ENCODE measurements at places on chromosomes 7 and 10.

DNA sequence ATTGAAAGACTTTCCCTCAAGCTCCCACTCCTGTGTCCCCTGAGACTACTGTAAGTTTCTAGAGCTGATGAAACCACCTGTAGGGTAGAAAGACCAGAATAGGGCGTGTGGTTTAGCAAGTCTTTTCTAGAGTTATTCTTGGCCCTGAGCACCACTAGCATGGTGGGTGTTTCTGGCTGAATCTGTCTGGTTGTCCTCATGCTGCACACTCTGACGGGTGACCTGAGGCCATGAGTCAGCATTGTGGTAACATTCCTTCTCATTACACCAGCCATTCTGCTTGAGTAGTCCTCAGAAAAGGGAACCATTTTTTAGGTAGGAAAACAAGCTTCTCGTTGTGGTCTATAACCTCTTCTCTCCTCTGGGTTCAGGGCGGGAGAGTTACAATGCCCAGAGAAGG lies 250.3 kb downstream of the SNX13 start:
- H3K4me1 ChIP-seq = no peaks in the 10 kb centered on the region
- DNase-seq = no peak
- H3K27me3 ChIP-seq = no peaks in the 10 kb centered on the region
- no peaks in the 10 kb centered on the region for H3K36me3 ChIP-seq
- no peak overlapping the region for H3K27ac ChIP-seq

DNA sequence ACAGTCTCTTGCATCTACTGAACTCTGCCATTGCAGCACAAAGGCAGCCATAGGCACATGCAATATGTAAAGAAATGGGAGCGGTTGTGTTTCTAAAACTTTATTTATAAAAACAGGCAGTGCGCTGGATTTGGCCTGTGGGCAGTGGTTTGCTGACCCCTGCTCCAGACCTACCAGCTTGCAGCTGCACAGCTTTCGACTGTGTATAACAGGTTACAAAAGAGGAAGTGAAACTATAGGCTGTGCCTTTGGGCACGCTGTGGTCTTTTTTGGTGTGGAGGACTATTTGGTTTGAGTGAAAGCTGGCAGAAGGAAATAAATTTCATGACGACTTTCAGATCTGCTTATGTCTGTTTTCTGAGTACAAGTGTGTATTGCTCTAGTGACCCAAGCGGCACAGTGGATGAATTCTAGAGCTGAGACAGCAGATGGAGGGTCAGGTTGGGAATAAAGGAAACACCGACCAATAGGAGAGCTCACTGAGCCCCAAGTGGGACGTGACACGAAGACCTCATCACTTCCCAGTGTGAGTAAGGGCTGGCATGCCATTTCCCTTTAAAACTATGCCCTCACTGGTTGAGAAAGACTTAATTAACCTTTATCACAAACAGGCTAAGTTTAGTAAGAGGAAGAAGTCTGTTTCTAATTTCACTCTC lies 152.7 kb downstream of the ANK3 start:
- H3K27ac ChIP-seq = peak overlapping the region; percentile 77
- peaks cover 4% of the 10 kb centered on the region for H3K27me3 ChIP-seq
- peak overlapping the region; percentile 59 for H3K4me3 ChIP-seq
- peak; percentile 21 for DNase-seq
- peaks cover 16% of the 10 kb centered on the region for H3K4me1 ChIP-seq

GRCh38 chr7:99784007-99784406 lies at the start of gene CYP3A4:
TSS of gene CYP3A4 (minus strand) at chr7:99784184. CDS start at chr7:99784081, 103 bp downstream.
- H3K27ac ChIP-seq = no peak within 1 kb of the TSS
- peaks cover 20% of the 10 kb centered on the region for H3K4me1 ChIP-seq
- H3K36me3 ChIP-seq = peaks cover 2% of the 10 kb centered on the region
- peaks cover 28% of the 10 kb centered on the region for H3K27me3 ChIP-seq
- H3K4me3 ChIP-seq = no peak within 1 kb of the TSS

- no peak for DNase-seq
- no peaks in the 10 kb centered on the region for H3K36me3 ChIP-seq
- no peak overlapping the region for H3K4me3 ChIP-seq
These were observed 561.7 kb downstream of the SDK1 start for GRCh38 chr7:3862774-3863173.

- peak within 1 kb of the TSS; percentile 95 for H3K27ac ChIP-seq
- no peaks in the 10 kb centered on the region for H3K27me3 ChIP-seq
- DNase-seq = peak; percentile 96
- peak within 1 kb of the TSS; percentile 89 for H3K4me3 ChIP-seq
These were observed at the start of gene NRF1 for GRCh38 chr7:129611246-129612111. TSS of gene NRF1 (plus strand) at chr7:129611720. CDS start at chr7:129657352, 45,632 bp downstream.

DNA sequence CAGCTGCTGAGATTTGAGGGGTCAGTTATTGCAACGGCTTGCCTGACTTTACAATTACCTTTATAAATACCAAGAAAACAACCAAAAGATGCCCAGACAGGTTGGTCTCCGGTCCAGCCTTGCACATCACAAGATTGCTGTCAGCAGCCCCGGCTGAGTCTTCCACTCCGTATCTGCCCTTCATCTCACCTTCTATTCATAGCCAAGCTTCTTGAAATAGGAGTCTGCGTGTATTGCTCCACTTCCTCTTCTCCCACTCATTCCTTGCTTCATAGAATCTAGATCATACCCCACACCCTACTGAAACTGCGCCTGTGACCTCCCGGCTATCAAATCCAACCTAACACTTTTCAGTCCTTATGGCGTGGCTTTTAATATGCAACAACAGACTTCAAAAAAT lies 31.1 kb upstream of the USP6NL start:
- no peaks in the 10 kb centered on the region for H3K4me1 ChIP-seq
- no peak for DNase-seq
- no peak overlapping the region for H3K27ac ChIP-seq
- no peak overlapping the region for H3K4me3 ChIP-seq
- H3K27me3 ChIP-seq = peaks cover 5% of the 10 kb centered on the region

GRCh38 chr10:118986815-118987790 lies 42.4 kb upstream of the NANOS1 start:
- H3K27ac ChIP-seq = peak overlapping the region; percentile 59
- peaks cover 35% of the 10 kb centered on the region for H3K27me3 ChIP-seq
- H3K4me1 ChIP-seq = peaks cover 11% of the 10 kb centered on the region
- DNase-seq = peak; percentile 8
- H3K4me3 ChIP-seq = no peak overlapping the region
- H3K36me3 ChIP-seq = peaks cover 13% of the 10 kb centered on the region

- H3K27me3 ChIP-seq = no peaks in the 10 kb centered on the region
- no peak overlapping the region for H3K27ac ChIP-seq
- no peak overlapping the region for H3K4me3 ChIP-seq
- no peak for DNase-seq
- H3K36me3 ChIP-seq = no peaks in the 10 kb centered on the region
These were observed 153.2 kb downstream of the NRBF2 start for GRCh38 chr10:63286340-63286739.

- no peak overlapping the region for H3K4me3 ChIP-seq
- no peak overlapping the region for H3K27ac ChIP-seq
- H3K4me1 ChIP-seq = no peaks in the 10 kb centered on the region
- DNase-seq = no peak
- no peaks in the 10 kb centered on the region for H3K27me3 ChIP-seq
- no peaks in the 10 kb centered on the region for H3K36me3 ChIP-seq
These were observed 496.6 kb downstream of the AUTS2 start for GRCh38 chr7:70094831-70095230.

DNA sequence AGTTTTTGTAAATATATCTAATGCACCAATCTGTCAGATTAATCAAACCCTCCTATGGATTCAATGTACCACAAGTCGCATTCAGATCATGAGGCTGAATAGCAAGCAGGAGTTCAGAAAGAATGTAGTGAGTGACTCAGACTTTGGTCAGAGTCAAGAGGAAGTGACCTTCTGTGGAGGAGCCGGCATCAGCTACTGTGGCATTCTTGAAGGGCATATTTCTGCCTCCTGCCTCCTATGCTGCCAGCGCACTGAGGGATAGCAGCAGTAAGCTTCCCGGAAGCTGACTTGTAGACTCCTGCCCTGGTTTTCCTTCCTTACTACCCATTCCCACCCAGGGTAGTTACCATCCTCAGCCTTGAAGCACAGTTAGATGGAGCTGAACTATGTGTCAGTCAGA lies 867.5 kb downstream of the NRG3 start:
- no peak overlapping the region for H3K27ac ChIP-seq
- H3K4me1 ChIP-seq = no peaks in the 10 kb centered on the region
- no peak overlapping the region for H3K4me3 ChIP-seq
- H3K27me3 ChIP-seq = no peaks in the 10 kb centered on the region
- H3K36me3 ChIP-seq = no peaks in the 10 kb centered on the region
- DNase-seq = no peak

DNA sequence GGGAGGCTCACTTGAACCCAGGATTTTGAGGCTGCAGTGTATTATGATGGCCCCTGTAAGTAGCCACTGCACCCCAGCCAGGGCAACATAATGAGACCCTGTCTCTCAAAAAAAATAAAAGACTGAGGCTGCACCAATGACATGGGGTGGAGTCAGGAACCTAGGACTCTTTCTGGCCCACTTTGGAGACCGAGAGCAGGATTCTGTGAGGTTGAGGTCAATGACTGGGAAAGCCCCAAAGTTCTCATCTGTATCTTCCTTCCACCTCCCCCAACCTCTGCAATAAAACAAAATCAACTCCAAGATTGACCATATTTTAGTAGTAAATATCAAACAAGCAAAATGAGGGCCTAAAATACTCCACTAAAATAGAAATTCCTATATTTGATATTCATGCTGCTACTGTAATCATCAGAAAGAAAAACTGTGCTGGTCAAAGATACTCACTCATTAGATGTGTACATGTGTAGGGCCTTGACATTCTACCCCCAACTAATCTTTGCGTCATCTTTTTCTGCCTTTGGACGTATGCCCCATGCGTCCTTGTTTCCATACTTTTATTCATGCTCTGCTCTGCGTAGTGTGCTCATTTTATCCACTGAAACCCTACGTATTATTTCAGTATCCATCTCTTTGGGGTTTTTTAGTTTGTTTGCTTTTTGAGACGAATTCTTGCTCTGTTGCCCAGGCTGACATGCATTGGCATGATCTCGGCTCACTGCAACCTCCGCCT lies 23.8 kb downstream of the WBP1L start:
- no peak for DNase-seq
- H3K27me3 ChIP-seq = no peaks in the 10 kb centered on the region
- H3K4me1 ChIP-seq = peaks cover 47% of the 10 kb centered on the region
- no peak overlapping the region for H3K4me3 ChIP-seq

DNA sequence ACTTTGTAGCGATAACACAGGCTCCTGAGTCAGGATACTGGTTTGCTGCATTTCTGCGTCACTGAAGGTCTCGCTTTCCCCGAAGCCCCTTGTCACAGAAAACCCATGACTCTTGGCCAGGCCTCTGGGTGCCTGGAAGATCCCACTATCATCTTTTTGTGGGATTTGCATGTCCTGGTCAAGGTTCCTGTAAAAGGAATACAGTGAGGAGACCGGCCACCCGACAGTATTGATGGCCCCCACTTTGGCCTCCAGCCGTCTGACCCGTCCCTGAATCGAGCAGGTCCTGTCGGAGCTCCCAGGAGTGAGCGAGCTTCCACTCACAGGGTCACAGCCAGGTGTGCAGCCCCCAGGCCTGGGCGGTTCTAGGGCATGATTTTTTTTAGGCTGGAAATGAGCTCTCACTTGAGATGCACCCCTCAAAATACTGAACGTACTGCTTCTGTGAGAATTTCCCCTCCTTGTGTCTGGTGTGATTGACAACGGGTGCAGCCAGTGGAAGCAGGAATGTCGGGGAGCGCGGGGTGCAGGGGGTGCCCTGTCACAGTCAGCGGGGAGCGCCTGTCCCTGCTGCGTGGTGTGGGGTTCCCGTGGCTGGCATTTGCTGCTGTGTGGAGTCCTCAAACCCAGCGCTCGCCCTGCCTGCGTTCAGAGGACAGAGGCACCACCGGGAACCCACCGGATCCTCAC lies 75.8 kb downstream of the DNAJB6 start:
- H3K36me3 ChIP-seq = peaks cover 6% of the 10 kb centered on the region
- H3K4me3 ChIP-seq = no peak overlapping the region
- no peak for DNase-seq
- H3K4me1 ChIP-seq = no peaks in the 10 kb centered on the region

DNA sequence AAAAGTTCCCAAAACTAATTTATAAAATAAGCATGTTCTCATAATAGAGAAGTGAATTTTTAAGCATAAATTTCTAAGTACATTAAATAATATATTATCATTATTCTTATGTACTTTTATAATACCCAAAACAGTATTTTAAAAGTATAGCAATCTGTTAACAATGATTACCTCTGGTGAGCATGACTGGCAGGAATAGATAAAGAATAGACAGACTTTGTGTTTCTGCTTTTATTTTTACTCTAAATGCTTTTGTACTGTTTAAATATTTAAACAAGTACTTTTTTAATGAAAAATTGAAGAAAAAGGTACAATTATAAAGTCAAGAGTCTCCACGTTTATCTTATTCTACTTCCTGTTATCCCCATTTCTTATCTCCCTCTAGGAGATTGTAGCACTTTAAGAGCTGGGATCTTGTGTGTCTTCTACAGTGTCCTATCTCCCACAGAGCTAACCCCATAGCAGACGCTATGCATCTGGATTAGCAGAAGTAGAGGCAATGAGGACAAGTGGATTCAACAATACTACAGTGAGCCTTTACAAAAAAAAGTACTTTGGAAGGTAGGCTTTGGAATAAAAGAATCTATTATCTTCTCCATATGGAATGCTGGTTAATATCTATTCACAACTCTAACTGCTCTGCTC lies 42.9 kb downstream of the IDE start:
- H3K27me3 ChIP-seq = no peaks in the 10 kb centered on the region
- no peak overlapping the region for H3K4me3 ChIP-seq
- DNase-seq = no peak
- peaks cover 11% of the 10 kb centered on the region for H3K36me3 ChIP-seq
- H3K27ac ChIP-seq = no peak overlapping the region

DNA sequence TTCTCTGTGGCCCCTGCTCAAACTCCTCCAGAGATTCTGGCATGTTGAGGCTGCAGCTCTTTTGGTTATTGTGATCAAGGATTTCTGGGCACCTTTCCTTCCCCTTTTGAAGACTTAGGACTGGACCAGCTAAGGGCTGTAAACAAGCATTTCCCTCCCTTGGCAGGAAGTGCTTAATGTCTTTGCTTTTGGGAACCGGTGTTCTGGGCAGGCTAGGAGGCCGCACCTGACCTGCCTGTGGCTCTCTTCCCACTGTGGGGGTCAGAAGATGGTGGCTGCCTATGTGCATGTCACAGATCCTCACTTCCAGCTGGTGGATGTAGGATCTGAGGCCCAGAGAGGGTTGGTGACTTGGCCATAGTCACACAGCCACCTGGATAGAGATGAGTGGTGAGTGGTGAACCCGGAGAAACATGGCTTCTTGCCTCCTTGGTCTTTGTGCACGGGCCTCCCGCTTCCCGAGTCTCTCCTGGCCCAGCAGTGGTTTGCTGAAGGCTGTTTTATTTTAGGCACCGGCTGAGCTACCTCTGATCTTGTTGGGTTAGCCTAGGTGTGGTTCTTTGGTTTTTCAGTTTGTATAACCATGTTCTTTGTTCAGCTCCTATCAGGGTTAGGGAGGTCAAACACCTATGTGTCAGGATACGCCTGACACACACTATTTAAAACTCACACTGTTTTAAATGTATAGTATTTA lies 82.0 kb downstream of the GRK5 start:
- H3K27ac ChIP-seq = no peak overlapping the region
- peaks cover 2% of the 10 kb centered on the region for H3K36me3 ChIP-seq
- H3K4me1 ChIP-seq = peaks cover 70% of the 10 kb centered on the region

Measured in activated naive CD8-positive, alpha-beta T cell treated with anti-CD3 and anti-CD28 coated beads for 36 hours (primary cell).